ENCODE measurements at places on chromosomes 5 and 9.

DNA sequence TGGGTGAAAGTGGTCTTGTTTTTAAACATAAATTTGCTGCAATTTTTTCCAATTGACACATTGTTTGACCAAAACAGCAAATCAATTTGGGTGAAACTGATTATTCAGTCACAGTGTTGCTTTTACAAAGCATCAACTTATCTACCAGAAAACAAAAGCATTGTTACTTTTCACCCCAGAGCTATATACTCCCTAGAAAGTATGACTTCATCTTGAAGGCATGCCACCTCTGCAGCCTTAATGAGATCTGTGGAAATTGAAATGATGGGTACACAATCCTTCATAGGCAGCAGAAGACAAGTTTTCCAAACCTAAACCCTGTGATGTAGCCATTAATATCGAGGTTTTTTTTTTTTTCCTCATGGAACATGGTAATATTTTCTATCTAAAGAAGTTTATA is 615.9 kb downstream of the CHSY3 start:
- no peak for DNase-seq

DNA sequence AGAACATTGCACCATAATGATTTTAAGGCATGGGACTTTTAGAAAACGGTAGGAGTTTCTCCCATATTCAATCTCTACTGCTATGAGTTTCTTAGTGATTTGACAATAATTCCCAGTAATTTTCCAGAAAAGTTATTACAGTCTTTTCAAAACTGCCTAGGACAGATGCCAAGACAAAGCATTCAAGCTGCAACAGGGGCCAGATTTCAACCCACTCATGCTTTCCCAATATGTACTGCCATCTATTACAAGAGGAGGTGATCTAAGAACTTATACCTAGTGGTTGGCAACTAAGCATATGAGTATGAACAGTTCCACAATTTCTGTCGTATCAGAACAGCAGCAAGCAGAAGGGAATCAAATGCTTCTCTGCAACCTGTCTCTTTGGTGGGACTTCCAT is 95.1 kb upstream of the TMED7 start:
- DNase-seq: no peak

GRCh38 chr5:61159836-61160235 is 2.4 kb downstream of the SMIM15 start:
- no peak for DNase-seq

GRCh38 chr9:121298689-121299466 is 30.9 kb downstream of the GSN start:
- no peak for DNase-seq

- DNase-seq: peak; percentile 63
These were observed 1.6 kb upstream of the LMAN2 start for GRCh38 chr5:177353093-177353492.

DNA sequence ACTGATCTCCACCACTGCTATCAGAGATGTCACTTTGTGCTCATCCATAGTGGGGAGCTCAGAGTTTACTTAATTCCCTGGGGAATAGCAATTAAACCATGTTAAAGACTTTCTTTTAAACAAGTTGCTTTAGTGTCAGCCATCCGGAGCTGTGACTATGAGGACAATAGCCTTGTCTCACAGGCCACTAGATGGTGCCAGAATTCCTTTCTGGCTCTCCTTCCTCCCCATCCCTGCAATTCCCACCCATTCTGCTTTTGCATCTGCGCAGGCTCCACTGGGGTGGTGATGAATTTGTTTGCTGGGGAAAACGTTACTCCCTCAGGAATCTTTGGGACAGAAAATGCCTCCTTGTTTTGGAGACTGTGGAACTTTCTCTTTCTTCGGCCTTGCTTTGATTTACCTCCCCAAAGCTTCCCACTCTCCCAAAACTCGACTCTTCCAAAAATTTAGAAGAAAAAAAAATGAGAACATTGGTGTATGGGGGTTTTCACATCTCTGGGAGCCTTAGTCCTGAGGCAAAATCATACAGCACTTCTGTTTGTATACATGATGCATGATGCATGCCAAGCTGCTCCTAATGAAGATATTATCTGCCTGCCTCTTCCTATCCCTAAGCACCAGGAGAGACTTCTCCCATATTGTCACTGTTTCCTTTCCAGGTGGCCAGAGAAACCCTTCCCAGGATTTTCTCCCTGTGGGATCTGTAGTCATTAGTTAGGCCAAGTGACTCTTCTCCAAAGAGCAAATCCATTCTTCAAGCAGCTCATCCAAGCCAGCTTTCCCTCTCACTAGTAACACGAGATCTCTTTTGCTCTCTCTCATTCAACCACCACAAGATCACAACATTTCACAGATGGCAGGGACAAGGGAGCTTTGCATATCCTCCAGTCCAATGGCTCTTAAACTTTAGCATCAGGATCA is 466.1 kb downstream of the TLR4 start:
- DNase-seq: peak; percentile 10

- no peak for DNase-seq
These were observed 386.6 kb upstream of the RPS23 start for GRCh38 chr5:82664732-82665131.

GRCh38 chr5:98085593-98085992 is 687.9 kb upstream of the RGMB start:
- DNase-seq: no peak

DNA sequence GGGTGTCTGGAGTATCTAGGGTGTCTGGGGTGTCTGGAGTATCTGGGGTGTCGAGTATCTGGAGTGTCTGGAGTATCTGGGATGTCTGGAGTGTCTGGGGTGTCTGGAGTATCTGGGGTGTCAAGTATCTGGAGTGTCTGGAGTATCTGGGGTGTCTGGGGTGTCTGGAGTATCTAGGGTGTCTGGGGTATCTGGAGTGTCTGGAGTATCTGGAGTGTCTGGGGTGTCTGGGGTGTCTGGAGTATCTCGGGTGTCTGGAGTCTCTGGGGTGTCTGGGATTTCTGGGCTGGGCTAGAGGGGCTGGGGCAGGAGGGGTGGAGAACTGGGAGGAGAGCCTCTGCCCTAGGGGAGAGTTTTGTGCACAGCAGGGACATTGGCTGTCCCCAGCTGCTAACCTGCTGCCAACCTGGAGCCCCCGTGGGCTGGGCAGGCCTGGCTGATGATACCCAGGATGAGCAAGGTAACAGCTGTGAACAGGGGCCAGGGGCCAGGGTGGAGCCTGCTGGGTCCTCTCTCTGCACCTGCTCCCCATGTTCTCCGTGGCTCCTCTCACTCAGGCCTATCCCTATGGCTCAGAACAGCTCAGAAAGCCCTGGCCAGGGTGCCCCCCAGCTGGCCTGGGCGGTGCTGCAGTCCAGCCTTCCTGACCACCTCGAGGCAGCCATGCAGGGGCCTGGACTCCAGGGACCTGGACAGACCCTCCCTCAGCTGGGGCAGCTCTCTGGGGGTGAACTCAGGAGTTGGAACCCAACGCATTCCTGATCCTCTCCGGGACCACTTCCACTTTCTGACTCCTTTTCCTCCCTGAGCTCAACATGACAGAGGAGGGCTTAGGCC is 29.9 kb downstream of the LHX3 start:
- no peak for DNase-seq

DNA sequence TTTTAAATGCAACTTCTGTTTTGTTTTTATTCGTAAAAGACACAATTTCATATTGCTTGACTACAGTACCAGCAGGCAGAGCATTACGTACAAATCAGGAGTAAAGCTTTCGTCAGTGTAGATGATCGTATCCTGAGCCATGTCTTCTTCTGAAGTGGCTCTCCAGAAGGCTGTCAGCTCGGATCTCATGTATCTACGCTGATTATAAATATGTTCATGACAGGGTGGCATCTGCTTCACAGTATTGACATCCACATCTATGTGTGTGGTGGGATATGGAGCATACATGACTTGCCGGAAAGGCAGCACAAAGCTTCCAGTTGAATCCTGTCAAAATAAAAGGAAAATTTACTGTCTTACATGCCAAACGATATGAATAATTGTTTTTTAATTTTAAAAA is 16.8 kb downstream of the C9orf72 start:
- no peak for DNase-seq

GRCh38 chr5:115775999-115776398 is 40.5 kb downstream of the CDO1 start:
- no peak for DNase-seq

DNA sequence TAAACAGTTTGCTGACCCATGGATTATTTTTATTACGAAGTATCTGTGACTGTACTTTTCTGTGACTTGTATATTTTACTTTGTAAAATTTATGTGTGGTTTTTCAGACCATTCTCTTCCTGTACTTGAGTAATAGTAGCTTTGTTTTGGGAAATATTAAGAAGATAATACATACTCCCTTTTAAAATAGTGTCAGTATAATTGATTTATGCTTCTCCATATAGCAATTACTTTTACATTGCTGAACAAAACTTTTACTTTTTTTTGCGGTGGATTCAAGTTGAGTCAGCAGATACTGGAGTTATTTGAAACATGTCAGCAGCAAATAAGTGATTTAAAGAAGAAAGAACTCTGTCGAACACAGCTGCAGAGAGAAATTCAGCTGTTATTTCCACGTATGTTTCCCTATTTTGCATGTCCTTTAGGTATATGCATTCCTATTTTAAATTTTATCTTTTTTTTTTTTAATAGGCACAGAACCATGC is 28.4 kb downstream of the TENT2 start:
- no peak for DNase-seq

Data from HL-60 (cell line).